ENCODE measurements at places on chromosomes 1 and 21. TPM values are rescaled to one million over a fixed set of nuclear protein-coding genes. Genes with fewer than 3 reads are reported as not detected.

DNA sequence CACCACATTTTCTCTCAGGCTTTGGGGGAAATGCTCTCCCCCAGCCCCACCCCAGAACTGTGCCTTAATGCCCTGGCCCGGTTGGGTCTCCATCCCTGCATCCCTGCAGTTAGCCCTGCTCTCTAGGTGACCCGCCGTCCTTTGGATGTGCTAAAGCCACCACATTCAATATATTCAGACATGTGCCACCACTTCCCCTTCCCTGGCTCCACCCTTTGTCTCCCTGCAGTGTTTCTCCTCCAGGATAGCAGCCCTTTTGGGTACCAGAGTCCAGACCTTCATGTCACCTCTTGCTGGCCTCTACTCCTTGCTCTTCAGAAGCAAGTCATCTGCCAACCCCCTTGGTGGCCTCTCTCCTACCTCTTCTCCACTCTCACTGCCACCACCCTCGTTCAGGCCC, 41.8 kb downstream of the RUNX1 start:
- DNase-seq: no peak

GRCh38 chr1:19946331-19946751, 22.9 kb upstream of the PLA2G2E start:
- no peak for DNase-seq

DNA sequence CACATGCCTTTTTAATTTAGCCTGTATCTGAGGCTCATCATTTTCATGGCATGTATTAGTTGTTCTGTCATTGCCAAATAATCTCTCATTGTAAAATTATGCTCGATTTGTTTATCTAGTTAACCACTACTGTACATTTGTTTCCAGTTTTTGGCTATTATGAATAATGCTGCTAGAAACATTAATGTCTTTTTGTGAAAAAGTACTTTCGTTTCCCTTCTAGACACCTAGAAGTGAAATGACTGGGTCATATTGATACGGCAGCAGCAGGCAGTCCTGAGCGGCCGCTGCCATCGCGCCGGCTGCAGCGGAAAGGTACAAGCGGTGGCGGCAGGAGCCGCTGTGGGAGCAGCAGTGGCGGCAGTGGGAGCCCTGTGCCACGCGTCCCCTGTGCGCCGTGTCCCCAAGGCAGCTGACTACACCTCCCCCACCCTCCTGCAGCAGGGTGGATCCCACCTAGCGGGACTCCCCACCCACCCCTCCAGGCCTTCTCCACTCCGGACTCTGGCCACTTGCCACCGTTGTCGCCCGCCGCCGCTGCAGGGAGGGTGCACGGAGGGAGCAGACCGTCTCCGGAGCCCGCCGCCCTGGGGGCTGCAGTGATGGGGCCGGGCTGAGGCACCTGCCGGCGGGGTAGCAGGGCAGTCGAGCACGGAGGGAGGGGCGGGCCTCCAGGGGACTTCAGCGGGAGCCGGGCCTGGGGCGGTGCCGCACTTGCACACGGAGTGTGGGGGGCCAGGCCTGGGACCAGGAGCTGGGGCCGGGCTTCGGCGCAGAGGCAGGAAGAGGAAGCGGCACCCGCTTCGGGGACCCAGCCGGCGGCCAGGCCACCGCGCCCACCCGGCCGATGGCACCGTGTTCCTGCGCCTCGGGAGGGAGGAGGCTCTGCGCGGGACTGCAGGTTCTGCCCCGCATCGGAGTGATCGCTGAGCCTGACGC, 66.8 kb upstream of the RGS7 start:
- no peak for DNase-seq

- no peak for DNase-seq
These were observed 185.0 kb downstream of the KCNK2 start for GRCh38 chr1:215267495-215267894.

DNA sequence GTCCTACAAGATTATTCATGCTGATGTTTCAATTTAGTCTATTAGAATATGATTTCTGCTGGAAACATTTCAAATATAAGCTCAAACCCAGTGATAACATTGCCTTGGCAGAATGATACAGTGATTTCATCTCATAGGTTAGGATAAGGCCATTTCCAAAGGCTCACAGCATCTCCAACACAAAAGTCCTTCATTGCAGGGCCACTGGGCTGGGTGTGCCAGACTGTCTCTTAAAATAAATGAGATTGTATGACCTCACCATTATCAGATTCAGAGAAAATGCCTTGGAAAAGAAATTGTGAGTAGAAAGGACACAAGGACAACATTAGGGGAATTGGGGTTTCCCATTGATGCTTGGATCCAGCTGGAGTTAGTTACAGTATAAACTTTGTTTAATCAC, 30.4 kb downstream of the NGF start:
- no peak for DNase-seq

Gene FMO2
- 288 TPM for total RNA-seq

DNA sequence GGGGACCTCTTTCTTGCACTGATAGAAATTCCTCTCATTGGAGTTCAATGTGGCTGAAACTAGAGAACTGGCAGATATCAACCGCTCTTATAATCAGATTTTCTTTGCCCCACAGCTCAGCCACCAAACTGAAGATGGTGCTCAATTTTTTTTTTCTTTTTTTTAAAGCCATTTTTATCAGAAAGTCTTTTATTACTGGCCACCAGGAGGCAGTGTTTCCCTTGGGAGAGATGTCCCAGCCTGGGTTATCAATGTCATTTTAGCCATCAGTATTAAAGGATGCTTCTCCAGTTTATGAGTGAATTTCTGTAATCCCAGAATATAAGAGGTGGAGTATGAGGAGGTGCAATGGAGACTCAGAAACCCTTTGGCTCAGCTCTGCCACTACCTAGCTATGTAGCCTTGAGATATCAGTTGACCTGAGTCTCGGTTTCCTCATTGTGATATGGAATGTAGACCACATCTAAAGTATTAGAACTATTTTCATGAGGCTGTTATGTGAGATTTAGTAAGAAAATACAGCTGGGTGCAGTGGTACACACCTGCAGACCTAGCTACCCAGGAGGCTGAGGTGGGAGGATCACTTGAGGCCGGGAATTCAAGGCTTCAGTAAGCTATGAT, 27.6 kb downstream of the CD244 start:
- DNase-seq: no peak

- DNase-seq: no peak
These were observed 6.4 kb downstream of the HES4 start for GRCh38 chr1:993379-993995.

DNA sequence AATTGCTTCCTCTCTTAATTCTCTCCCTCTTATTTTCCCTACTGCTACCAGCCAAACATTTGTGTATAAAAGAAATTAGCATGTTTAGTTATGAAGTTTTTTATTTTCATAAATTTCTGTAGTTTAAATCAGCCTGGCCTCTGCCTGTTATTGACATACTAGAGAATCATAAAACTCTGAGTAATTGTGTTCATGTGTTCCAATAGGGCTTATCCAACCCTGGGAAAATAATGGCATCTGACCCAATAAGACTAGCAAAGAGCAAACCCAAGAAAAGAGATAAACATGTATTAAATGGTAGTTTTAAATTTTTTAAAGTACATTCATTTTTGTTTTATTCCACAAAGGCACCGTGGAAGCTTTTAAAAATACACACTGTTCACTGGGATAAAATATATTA, 404.3 kb downstream of the HLX start:
- DNase-seq: no peak

DNA sequence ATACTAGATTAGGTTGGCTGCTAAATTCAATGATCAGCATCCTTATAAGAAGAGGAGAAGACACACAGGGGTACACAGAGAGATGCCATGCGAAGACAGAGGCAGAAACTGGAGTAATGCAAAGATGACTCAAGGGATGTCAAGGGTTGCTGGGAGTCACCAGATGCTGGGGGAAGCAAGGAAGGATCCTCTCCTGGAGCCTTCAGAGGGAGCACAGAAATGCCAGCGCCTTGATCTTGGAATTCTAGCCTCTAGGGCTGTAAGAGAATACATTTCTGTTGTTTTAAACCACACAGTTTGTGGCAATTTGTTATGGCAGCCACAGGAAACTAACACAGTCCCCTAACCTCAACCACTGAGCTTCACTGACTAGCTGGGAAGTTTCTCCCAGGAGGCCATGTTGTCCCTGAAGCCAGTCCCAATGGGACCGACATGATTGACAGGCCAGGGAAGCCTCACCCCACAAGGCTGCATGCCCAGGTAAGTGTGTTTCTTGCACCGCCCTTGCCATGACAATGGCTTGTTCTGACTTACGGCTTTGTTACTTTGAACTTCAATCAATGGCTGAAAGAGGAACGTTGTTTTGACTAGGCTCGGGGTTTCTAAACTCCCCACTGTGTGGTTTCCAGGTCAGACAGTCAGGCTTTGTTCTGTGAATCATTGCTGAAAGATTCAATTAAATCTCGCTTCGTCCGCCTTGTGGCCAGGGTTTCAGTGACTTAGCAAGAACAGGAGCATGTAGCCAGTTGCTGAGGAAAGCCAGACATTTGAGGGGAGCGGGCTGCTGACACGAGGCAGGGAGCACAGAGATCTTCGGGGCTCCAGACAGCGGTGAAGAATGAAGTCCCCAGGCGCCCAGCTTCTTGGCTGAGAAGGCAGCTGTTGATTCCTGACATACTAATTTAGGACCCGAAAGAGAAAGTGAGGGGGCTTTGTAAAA, 62.3 kb downstream of the RUNX1 start:
- no peak for DNase-seq

DNA sequence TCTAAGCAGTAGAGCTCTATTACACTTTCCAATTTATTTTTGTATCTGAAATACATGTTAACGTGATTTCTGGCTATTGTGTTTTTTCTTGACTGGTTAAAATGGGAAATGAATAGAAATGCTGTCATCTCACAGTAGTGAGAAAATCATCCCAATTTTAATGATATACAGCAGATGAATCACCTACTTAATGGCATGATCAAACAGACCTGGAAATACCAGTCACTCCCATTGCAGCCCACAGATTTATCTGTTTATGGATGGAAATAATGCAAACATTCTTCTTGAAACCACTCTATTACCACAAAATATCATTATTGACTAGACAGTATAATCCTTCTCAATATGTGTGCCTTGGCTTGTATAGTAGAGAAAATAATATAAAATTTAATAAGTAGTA, 497.8 kb upstream of the ADAMTS5 start:
- no peak for DNase-seq

- no peak for DNase-seq
These were observed 45.1 kb upstream of the RNF11 start for GRCh38 chr1:51190961-51191360.

- no peak for DNase-seq
These were observed 10.1 kb downstream of the DIPK1A start for GRCh38 chr1:92951141-92951582.

DNA sequence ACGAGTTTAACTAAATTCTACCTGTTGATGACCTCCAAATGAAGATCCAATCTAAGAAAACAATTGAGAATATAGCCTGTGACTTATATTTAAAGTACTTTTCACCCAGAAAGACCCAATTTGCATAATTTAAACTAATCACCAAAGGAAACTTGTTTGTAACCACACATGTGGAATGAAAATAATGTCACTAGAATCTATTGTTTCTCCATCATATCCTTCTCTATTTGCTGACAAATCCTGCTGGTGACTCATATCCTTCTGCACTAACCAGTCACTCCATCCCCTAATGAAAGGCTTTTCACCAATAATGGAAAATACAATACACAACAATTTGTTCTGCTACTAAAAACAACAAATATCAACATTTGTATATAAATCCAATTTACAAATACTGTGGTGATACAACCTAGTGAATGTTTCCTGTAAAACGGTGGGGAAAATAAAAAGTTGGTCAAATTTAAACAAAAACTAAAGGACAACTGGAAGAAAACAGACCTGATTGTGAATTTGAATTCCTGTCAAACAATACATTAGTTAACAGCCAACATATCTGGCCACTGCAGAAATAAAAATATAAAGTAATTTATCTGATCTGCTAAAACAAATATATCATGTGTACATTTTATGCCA, 6.5 kb downstream of the PTP4A2 start:
- no peak for DNase-seq

- no peak for DNase-seq
These were observed 68.2 kb downstream of the ZFYVE9 start for GRCh38 chr1:52210044-52210443.

DNA sequence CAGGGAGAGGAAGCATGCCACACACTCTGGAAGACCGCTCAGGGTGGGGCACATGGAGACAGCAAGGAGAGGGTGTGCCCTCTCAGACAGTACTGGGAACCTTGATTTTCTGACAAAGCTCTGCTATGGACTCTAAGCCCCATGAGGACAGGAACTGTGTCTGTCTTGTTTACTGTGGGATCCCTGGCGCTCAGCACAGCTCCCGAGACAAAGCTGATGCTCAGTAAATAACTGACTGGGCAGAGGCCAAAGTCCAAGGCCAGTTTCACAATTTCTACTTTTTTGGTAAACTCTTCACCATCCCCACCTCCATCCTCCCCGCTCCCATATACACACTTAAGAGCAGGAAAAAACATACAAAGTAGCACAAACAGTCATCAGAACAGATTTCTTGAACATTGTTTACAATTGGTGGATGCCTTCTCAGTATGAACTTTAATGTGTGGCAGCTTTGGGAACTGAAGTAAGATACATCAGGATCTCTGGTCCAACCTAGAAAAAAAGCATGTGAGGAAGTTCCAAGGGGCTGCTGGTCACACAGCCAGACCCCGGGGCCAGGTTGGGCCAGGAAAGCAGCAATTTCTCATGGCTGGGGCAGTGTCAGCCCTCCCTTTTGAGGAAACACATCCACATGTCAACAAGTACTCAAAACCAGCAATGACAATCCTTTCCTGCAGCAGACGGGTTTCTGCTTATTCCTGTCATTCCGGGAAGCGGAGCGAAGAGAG, 5.6 kb upstream of the AHCYL1 start:
- no peak for DNase-seq

- no peak for DNase-seq
These were observed 22.3 kb downstream of the KNCN start for GRCh38 chr1:46529031-46529630.

GRCh38 chr1:243575070-243575469, 275.0 kb downstream of the AKT3 start:
- DNase-seq: no peak

DNA sequence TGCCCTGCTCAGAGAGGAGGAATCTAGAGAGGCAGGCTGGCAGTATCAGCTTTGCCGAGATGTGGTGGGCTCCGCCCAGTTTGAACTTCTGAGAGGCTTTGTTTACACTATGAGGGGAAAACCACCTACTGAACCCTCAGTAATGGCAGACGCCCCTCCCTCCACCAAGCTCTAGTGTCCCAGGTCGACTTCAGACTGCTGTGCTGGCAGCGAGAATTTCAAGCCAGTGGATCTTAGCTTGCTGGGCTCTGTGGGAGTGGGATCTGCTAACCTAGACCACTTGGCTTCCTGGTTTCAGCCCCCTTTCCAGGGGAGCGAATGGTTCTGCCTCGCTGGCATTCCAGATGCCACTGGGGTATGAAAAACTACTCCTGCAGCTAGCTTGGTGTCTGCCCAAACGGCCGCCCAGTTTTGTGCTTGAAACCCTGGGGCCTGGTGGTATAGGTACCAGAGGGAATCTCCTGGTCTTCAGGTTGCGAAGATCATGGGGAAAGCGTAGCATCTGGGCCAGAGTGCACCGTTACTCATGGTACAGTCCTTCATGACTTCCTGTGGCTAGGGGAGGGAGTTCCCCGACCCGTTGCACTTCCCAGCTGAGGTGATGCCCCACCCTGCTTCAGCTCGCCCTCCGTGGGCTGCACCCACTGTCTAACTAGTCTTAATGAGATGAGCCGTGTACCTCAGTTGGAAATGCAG, 43.6 kb downstream of the C21orf91 start:
- DNase-seq: peak; percentile 48

Measured in lower lobe of right lung (tissue), 2 donors.